Dermis lymphatic vessel endothelial cell (primary cell): ENCODE measurements at places on chromosomes 5 and 9. TPM values are rescaled to one million over a fixed set of nuclear protein-coding genes. Genes with fewer than 3 reads are reported as not detected.

The SMIM3 gene
- 4.9 and 6.6 TPM in 2 replicates for total RNA-seq

The OMD gene
- total RNA-seq, result not detected in 2 replicates

The TNC gene
- total RNA-seq, result 0.09 and 0.43 TPM in 2 replicates

The SEMA5A gene
- 0.43 and 1.1 TPM in 2 replicates for total RNA-seq

The QRFP gene
- total RNA-seq, result not detected in 2 replicates

The PFN3 gene
- not detected in 2 replicates for total RNA-seq

The GADD45G gene
- 0.09 and 0.11 TPM in 2 replicates for total RNA-seq
